Hematopoietic multipotent progenitor cell treated with erythropoietin and hydrocortisone succinate and interleukin-3 and kit ligand, for 6 days (in vitro differentiated cells): ENCODE measurements at places on chromosomes 3 and 15.
A peak's percentile ranks its signal among the peaks of the same experiment; 100 is the strongest.

DNA sequence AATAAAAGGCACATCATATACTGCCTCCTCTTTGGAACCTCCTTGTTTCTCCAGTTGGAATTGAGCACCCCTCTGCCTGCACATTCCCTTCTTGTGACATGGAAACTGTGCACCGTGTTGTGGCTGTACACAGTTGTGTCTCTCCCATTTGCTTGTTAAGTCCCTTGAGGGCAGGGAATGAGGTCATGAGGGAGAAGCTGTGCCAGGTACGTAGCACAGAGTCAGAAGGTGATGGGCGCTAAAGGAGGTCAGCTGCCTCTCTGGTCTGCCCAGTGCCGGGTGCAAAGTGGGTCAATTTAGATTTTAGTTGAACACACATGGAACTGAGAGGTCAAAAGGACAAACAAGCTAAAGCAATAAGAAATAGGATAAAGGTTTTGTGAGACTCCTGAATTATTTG lies 124.4 kb downstream of the FAM43A start:
- no peak for DNase-seq

- DNase-seq: no peak
Observed at GRCh38 chr3:72439321-72440183, 408.7 kb downstream of the SHQ1 start.

DNA sequence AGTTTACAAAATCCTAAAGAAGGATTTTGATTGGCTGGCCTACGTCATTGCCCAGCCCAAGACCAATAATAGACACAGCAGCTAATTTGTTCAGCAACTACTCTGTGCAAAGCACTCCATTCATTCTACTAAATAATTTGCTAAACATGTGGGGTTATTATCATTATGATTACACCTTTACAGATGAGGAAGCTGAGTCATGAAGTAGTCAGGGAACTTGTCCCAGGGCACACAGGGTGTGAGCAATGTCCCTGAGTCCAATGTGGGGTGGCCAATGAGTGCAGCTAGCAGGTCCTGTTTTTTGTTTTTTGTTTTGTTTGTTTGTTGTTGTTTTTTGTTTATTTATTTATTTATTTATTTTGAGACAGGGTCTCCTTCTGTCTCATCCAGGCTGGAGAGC lies 183.6 kb downstream of the ABHD5 start:
- no peak for DNase-seq

DNA sequence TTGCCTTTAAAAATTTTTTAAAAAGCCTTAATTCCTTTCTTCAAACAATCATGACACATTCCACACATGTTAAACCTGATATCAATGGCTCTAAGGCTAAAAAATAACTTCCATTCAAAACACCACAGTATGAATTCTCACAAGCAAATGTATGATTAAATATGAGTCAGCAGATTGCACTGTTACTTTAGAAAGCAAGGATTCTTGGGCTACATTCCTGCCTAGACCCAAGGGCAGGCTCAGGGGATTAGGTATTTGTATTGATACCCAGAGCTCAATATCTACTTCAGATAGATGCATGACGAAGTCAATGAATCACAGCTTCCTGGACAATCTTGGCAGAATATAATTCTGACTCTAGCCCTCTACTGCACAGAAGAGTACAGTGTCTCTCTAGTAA lies 65.7 kb downstream of the RARB start:
- DNase-seq: no peak

DNA sequence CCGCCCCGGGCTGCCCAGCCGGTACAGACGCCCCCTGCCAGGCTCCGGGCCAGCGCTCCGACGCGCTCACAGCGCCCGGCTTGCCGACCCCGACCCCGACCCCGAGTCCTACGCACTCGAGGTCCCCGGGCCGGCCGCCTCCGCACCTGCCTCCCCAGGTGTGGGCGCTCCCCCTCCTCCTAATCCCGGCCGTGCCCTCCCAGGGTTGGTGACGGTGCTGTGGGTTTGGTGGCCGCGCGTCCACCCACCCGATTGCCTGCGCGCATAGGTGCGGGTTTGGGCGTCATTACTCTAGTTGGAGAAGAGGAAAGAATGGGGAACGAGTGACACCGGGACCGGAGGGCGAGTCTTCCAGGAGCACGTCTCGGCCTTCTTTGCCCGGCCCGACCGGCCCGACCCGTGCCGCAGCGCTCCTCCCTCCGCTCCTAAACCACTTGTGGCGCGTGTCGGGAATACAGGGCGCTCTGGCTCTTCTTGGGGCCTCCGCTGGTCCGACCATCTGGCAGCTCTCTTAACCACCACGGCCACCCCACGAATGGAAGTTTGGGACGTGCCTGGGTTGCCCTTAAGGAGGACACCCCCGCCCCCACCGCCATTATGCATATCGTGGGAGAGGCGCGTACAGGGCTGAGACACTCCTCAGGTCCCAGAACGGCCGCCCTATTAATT lies 810 bp upstream of the THRB start:
- DNase-seq: peak; percentile 79

- no peak for DNase-seq
Observed at GRCh38 chr3:29940759-29941323, 660.0 kb downstream of the RBMS3 start.
